ENCODE measurements at places on chromosomes 16 and 17.

DNA sequence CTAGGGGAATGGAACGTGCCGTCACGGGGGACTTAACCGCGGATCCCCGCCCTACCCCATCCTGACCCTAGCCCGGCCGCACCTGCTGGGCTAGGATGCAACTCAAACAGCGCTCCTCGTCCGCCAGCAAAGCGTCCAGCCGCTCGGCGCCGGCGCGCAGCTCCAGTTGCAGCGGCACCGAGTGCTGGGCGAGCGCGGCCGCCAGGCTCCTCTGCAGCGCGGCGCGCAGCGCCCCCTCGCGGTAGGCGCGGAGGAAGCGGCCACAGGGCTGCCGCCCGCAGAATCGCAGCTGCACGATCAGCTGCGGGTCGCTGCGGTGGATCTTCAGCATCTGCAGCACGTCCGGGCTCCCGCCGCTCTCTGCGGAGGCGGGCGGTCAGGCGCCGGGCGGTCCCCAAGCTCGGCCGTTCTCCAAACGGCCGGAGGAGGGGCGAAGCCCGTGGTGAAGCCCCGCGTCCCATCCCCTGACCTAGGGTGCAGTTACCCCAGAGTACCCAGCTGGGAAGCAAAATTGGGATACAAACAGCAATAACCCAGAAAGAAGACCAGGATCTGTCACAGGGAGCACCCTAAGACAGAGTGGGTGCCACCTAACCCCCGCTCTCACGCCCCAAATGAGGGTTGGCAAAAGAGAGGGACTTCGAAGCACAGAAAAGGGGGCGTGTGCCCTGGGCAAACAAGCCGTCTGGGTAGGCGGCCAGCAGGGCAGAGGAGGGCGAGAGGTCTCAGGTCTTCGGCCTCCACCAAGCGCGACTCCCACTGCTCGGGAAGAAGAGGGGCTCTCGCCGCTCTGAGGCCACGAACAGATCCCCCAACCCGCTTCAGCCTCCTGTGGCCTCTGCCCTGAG is 4.2 kb downstream of the TRADD start:
- peak; percentile 92 for DNase-seq

DNA sequence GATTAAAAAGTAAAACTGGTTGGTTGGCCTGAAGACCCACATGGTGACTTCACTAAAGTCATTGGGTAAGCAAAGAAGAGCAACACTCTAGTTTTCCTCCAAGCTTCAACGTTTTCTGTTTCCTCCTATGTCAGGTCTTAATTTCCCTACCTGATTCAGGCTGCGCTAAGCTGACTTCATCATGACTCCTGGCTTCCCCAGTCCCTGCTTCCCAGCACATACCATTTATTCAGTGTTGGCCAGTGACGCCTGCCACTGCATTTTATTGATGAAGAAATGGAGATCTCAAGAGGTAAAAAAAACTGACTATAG is 645.3 kb downstream of the WWOX start:
- DNase-seq = no peak

DNA sequence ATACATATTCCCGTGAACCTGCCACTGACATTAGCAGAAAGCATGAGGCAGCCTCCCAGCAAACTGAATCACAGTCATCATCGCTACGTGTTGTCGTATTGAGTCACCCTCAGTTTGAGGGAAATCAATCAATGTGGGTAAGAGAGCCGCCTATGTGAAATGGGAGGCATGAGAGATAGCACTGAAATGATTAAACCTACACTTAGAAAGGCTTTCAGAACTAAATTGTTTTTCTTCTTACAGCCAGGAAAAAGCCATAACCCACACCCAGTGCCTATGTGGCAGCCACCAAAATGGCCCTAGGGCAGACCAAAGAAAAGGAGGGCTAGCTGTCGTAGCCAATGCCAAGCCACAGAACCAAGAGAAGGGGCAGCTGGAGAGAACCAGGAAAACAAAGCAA is 90.5 kb downstream of the ADAMTS18 start:
- no peak for DNase-seq

DNA sequence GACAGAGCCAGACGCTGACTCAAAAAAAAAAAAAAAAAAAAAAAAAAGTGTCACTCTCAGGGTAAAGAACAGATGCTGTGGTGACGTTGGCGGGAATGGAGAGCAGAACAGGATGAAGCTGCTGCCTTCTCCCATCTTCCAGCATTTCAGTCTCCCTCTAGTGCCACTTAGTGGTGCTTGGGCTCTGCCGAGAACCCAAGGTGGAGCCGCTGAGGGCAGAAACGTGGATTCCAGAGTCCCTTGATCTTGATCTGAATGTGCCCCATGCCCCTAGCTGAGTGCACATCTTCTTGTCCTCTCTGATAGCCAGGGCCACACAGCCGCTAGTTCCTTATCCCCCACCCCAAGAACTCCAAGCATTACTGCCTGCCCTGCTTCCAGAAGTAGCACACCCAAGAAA is 43.2 kb upstream of the FA2H start:
- no peak for DNase-seq

- no peak for DNase-seq
These were observed 15.9 kb upstream of the C16orf95 start for GRCh38 chr16:87333101-87333500.

- DNase-seq = no peak
These were observed at the start of gene OR1D2 for GRCh38 chr17:3104322-3104721. Gene OR1D2, minus strand, starts transcription at chr17:3104422. Its CDS starts 11,426 bp downstream, at chr17:3092996.

DNA sequence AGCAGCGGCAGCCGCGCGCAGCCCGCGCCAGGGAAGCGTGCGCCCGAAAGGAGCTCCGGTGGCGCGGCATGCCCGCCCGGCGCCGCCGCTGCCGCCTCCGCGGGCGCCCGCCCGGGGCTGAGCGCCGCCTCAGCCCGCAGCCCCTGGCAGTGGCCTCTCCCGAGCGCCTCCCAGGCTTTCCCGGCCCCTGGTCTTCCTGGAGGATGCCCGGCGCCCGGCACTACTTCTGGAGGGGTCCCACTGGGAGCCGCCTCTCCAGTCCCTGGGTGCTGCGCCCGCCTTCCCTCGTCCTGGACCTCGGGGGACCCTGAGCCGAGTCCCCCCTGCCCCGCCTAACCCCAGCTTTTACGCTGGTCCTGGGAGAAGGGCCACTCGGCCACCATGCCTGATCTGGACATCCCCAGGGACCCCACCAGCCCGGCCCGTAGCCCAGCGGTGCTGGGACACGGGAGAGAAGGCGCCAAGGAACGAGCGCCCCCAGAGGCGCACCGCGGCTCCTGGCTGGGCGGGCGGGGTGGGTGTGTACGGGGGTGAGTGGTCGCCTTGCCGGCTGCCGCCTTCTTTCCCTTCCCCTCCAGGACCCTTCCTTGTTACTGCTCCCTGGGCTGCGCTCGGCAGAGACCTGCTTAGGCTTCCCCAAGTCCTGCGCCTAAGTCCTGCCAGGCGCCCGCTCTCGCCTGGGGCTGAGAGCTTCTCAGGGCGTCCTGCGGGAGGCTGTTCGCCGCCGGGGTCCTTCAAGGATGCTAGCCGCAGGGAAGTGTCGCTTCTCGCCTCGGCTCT is 704 bp downstream of the ASIC2 start:
- peak; percentile 87 for DNase-seq

- DNase-seq = no peak
These were observed 60.4 kb downstream of the BAIAP2 start for GRCh38 chr17:81095383-81095762.

- DNase-seq = no peak
These were observed 277.8 kb upstream of the FOXF1 start for GRCh38 chr16:86232496-86232895.

- DNase-seq = no peak
These were observed 31.3 kb upstream of the ARL6IP1 start for GRCh38 chr16:18832613-18833012.

DNA sequence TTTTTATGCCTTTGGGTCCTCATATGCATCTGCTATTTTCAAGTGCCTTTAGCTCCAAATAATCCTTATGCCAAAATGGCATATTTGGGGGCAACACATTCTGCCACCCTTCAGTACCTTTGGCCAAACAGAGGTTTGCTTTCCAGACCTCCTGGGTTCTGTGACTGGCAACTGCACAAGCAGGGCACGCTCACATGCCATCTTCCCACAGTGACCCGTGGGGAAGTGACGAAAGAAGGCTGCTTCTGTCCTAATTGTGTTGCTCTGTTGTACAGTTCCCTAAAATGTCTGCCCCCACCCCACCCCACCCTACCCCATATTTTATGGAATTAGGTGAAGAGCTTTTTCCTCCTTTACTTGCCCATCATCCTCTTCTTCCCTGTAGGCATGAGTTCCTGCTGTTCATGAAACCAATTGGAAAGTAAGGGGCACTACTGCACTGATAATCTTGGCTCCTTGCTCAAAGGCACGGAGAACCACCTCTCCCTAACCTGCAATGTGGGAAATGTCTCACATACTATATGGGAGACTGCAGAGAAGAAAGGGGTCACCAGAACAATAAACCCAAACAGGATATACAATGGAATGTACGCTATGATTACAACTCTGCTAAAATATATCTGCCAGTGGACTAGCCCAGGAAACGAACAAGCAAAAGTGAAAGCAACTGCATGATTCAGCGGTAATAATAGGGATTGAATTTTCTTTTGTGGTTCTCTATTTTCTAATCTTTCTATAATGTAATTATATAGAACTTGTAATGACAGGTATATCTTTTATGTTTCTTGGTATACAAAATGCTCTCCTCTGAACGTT is 3.3 kb upstream of the SLFN12L start:
- DNase-seq = peak; percentile 13

DNA sequence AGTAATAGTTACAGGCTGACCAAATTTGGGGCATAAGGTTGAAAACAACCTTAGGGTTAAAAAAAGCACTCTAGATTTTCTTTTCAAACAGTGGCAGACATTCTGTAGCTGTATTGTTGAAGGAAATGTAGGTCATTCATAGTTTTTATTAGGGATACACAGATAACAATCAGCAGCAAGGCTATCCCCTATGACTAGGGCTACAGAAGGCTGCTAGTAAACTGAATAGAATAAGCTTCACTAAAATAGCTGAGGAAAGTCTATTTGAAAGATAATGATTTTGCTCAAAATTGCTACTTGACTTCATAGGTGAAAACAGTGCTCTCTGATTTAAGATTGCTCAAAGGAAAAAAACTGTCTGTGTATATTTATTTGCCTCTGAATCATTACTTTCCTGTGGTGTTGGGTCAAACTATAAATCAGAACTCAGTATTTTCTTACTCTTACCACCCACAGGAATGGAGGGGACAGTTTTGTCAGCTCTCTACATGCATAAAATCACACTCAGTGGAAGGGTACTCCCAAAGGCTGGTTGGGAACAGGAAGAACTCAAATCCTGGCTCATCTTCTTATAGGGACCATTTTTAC is 24.8 kb downstream of the RPGRIP1L start:
- no peak for DNase-seq

DNA sequence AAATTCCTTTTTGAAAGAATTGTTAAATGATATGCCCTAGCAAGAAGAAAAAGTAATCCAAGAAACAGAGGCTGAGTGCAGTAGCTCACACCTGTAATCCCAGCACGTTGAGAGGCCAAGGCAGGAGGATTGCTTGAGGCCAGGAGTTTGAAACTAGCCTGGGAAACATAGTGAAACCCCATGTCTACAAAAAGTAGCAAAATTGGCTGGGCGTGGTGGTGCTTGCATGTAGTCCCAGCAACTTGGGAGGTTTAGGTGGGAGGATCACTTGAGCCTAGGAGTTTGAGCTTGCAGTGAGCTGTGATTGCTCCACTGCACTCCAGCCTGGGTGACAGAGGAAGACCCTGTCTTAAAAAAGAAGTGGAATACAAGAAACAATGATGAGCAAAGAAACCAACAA is 56.1 kb downstream of the NT5M start:
- no peak for DNase-seq

- DNase-seq = no peak
These were observed 12.4 kb downstream of the TMEM94 start for GRCh38 chr17:75468779-75469373.

GRCh38 chr17:65514082-65514481 is 47.4 kb downstream of the AXIN2 start:
- no peak for DNase-seq

GRCh38 chr17:2388020-2388682 is 12.7 kb downstream of the MNT start:
- no peak for DNase-seq

GRCh38 chr16:67967958-67968399 is 458 bp downstream of the SLC12A4 start:
- DNase-seq = peak; percentile 68

DNA sequence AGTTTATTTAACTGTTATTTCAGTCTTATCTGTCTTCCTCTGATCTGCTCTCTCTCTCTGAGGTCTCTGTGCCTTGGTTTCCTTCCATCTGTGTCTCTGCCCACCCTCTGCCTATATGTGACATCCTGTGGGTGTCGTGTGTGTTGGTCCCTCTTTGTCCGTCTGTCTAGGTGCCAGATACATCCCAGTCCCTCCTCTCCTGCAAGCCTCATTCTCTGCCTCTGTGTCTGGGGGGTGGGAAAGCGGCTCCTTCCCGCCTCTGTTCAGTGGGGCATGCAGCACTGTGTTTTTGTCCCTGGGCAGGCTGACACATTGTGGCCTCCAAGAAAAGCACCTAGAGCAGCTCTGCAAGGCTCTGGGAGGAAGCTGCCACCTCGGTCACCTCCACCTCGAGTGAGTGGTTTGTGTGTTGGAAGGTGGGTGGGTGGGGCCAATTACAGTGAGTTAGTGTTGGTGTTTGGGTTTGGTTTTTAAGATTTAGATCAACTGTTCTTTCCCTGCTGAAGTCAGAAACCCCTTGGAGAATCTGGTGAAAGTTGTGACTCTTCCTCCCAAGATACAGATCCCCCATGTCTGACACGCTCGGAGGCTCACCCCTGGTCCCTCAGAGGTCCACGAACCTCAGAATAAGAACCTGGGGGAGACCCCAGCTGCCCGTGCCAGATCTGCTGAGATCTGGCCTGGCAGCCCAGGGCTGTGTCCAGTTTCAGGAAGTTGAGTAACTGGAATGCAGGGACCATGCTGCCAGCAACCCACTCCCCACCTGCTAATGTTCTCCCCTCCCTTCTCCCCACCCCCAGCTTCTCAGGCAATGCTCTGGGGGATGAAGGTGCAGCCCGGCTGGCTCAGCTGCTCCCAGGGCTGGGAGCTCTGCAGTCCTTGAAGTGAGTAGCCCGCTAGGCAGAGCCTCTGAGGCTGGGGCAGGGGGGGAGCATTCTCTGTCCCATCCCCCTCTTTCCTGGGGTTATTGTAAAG is 50.9 kb upstream of the CPNE2 start:
- no peak for DNase-seq

- DNase-seq = no peak
These were observed 14.2 kb downstream of the SAMD14 start for GRCh38 chr17:50115756-50116155.

DNA sequence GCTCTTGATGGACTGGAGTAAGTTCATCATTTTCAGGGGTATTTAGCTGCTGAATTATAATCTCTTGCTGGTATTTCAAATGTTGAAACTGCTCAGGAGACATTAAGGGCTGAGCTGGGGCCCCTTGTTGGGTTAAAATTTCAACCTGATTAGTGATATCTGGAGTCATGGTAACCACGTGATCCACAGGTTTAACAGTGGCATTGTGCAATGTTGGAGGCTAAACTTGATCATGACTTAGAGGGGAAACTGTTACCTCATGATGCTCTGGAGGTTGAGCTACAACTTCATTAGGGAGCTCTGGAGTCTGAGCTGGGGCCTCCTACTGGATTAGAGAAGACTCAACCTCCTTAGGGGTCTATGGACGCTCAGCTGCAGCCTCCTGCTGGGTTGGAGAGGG is 17.2 kb upstream of the MPP2 start:
- no peak for DNase-seq

Data from ecto neural progenitor cell (in vitro differentiated cells).